Glutamatergic neuron (in vitro differentiated cells): ENCODE measurements at places on chromosomes 3 and 15. TPM values are rescaled to one million over a fixed set of nuclear protein-coding genes. Genes with fewer than 3 reads are reported as not detected.

Gene SPINK8
- total RNA-seq = not detected

Gene RTP3
- total RNA-seq = not detected

DNA sequence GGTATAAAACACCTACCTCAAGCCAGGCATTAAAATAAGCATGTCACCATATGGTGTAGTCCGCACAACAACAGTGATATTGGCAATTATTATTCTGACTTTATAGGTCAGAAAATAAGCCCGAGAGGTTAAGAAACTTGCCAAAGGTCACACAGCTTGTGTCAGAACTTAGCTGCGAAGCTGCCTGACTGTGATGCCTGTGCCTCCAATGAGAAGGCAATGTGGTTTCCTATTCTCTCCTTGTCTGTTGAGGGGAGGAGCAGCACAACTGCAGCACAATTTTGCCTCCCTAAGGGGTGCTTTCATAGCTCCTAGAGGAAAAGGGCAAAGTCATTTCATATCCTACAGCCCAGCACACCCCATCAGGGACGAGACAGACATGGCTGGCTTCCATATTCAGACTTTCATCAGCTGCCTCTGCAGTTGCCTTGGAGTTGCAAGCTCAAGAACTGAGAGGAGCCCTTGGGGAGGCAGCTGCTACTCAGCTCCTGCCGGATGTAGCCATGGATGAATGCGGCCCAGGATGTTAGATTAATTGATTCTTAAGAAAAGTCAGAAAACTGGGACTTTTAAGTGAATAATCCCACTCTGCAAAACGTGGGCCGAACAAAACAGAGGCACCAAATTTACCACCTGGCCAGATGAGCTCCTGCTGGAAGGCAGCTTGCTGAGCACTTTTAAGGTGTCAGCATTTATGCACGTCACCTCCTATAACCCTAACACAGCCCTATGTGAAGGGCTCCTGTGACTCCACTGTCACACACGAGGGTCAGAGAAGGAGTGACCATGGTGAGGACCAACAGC is 38.5 kb downstream of the MYO5C start:
- DNase-seq = no peak

- no peak for DNase-seq
Measured at GRCh38 chr3:15815696-15816095, 17.9 kb upstream of the ANKRD28 start.

DNA sequence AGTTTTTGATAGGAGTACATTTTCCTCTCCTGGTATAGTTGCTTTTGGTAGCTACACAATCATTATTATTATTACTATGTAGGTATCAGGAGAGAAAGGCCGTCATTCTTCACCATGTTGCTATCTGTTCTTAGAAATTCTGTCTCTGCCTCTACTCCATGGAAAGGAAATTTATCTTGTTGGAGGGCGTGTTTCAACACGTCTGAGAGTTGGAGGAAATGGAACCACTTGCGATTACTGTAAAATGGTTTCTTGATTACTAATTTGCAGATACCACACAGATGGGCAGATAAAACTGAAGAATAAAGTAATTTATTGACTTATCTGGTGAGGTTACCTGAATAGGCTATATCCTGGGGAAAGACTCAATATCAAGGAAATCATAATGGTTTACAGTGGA is 488.4 kb downstream of the NR2F2 start:
- no peak for DNase-seq

DNA sequence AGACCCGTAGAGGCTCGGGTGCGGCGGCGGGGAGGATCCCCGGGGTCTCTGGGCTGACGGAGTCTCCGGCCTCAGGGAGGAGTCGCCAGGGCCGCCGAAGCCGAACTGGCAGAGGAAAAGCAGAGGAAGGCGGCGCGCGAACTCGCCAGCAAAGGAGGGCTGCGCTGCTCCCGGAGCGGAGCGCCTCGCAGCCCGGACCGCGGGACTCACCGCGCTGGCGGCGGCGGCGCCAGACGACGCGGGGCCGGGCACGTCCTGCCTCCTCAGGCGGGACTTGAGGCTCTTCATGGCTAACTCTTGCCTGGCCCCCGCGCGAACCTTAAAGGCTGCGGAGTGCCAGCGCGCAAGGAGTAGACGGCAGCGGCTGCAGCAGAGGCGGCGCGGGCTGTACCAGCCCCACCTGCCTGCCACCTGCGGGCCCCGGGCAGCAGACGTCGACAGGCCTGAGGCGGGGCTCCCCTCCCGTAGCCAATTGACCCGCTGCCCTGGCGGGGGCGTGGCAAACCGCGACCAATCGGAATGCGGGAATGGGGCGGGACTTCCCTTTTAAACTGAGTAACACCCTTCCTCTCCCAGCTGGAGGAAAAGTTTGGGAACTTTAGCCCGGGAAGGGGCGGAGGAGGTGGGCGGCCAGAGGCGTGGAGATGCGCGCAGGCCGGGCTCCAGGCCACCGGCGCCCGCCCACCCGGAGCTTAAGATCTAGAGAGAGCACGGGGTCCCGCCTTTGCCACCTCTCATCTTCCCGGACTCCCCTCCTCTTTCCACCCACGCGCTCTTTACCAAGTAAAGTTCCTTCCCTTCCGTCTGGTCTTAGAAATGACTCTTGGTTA is at the start of gene UACA:
Gene UACA (minus strand): TSS at position 439 of the 830 bp plus-strand sequence. CDS start 151 bp downstream, at position 288.
- peak; percentile 95 for DNase-seq

GRCh38 chr3:186182850-186183249 is 74.0 kb upstream of the ETV5 start:
- no peak for DNase-seq
